ENCODE measurements at places on chromosomes 16 and 17.

DNA sequence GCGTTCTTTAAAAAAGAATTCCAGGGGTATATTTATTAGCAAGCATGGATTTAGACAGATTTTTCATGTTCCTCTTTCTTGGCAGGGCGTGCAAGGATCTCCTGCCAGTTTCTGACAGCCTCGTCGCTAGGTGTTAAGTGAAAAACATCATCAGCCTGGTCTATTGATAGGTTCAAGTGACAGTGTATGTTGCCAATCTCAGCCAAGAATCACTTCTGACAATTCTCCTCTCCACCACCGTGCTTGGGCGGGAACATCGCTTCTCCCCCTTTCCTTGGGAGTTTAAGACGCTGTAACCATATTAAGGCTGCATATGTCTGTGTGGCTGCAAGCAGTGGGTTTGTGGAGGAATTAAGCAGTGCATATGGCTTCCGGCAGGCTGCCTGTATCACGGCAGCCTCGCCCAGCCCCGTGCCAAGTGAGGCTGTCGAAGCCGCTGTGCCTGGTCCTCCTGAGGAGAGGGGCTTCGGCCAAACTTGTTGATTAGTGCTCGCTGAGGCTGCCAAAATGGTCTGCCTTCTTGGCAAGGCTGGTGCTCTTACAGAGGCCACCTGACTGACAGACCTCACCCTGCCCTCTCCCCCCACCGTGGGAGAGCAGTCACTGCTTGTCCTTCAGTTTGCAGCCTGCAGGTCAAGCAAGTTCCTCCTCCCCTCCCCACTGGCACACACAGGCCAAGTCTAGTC is 132.2 kb upstream of the MPHOSPH6 start:
- DNase-seq = peak; percentile 27

- no peak for DNase-seq
Observed at GRCh38 chr16:29702269-29702668, 23.3 kb downstream of the QPRT start.

GRCh38 chr17:53462393-53462811 is 360.3 kb upstream of the KIF2B start:
- DNase-seq = no peak

GRCh38 chr17:50429793-50430192 is 3.8 kb downstream of the ACSF2 start:
- no peak for DNase-seq

DNA sequence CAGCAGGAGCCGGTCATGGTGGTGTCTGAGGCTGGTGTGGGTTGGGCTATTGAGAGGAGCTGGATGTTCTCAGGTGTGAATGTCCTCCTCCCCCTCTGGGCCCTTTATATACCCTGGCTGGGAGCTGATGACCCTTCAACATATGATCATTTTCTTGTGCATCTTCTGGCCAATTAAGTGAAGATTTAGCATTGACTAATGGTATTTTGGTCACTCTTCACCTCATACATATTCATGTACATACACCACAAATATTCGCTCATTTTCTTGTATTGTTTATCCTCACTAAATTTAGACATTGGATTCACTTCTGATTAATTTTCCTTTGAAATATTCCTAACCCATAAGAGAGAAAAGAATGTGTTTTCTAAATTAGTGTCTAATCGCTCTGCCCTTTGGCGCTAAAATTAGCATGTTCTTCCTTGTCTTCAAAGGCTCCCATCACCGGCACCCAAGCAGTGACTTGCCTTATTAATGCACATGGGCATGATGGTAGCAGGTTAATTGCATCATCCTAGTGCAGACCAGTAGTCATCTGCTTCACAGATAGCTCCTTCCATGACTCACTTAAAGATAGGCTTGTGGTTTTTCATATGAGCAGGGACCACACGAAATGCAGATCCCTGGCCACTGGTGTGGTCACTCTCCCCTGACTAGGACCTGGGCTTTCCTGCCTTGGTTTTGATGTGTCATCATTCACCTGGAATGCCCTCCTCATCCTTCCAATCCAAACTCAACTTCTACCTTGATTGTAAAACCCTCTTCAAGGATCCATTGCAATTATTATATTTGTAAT is at the start of gene KRTAP2-4:
TSS of gene KRTAP2-4 (minus strand) at position 51 of the 796 bp plus-strand sequence. CDS start at position 17, 34 bp downstream.
- DNase-seq = no peak

- DNase-seq = no peak
Observed at GRCh38 chr17:13940858-13941665, 128.2 kb upstream of the COX10 start.

DNA sequence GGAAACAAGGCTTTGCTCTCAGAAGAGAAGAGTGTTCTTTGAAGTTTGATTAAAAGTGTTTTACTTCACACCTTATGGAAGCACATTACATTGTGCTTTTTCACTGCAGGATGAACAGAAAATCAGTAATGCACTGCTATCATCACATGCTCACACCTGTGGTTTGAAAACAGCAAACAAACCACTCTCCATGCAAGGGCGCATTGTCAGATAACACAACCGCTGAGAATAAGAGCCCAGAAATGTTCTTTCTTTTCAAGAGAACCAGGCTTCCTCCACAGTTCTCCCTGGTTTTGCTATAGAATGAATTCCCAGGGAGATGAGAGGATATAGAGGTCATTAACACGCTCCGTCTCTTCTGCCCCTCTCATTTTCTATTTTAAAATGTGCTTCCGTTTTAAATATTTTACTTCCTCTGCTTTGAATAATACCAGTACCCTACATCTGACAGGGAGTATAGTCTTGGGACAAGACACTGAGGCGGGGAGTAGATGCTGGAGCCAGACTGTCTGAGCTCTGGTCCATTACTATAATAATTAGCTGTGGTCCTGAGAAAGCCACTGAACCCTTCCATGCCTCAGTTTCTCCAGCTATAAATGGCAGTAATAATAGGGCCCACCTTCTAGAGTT is 71.6 kb downstream of the CDK5R1 start:
- DNase-seq = no peak

GRCh38 chr16:21989133-21989532 is 11.8 kb downstream of the PDZD9 start:
- no peak for DNase-seq

GRCh38 chr16:31179219-31179746 is 656 bp upstream of the FUS start:
- DNase-seq = no peak

DNA sequence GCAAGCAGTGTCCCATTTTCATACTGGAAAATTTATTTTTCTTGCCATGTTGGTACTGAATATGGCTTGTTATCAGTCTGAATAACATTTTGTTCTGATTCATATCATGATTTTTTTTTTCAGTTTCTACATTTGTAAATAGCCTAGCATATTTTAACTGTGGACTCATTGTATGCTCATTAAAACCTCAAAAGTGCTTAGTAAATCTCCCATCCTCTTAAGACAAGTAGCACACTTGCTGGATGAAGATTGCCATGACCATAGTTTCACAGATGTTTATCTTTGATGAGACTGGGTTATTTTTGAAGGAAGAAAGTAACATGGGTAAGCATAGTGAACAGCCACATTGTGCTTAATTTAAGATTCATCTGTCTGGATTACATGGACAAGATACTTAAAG is 878 bp downstream of the KRT10 start:
- no peak for DNase-seq

GRCh38 chr16:82192665-82193064 is 22.6 kb upstream of the MPHOSPH6 start:
- no peak for DNase-seq

- DNase-seq = peak; percentile 48
Observed at GRCh38 chr17:64786337-64786736, 124.2 kb upstream of the SMURF2 start.

All from right hindlimb (tissue), 1 donor.